Dermis blood vessel endothelial cell (primary cell): ENCODE measurements at places on chromosomes 3 and 15. TPM values are rescaled to one million over a fixed set of nuclear protein-coding genes. Genes with fewer than 3 reads are reported as not detected.

- no peak for DNase-seq
Observed at GRCh38 chr3:100265016-100265415, 4.2 kb downstream of the TBC1D23 start.

- no peak for DNase-seq
Observed at GRCh38 chr15:32723171-32723948, 5.6 kb downstream of the GREM1 start.

DNA sequence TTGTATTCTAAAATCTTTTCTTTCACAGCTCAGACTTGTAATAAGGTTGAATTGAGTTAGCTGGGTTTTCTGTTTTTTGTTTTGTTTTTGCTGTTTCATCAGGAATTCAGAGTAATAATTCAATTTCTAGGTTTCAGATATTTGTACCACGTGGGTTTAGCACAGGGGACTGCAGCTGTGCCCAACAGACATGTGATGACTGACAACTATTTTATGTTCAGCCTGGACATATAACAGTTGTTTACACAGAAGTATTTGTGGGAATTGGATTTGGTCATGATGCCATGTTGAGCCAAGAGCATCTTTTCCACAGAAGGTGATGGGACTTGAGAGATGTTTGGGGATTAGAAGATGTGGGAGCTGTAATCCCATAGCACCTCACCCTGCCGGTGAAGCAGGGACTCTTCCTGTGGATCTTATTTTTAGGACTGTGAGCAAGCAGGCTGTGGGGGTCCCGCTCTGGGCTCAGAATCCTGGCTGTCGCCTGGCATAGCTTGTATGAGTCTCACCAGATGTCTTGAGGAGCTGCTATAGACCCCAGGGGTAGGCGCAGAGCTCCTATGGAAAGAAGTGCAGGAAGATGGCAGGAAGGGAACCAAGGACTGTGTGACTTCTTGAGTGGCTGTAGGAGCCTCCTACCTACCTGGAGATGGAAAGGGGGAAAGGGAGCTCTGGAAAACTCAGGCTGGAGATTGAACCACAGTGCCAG lies 23.7 kb downstream of the PXYLP1 start:
- no peak for DNase-seq

SPESP1 gene
- 1.5 and 4.6 TPM in 2 replicates for total RNA-seq

PRKCD gene
- 2.2 and 3.5 TPM in 2 replicates for total RNA-seq
